ENCODE measurements at places on chromosomes 7 and 10.

DNA sequence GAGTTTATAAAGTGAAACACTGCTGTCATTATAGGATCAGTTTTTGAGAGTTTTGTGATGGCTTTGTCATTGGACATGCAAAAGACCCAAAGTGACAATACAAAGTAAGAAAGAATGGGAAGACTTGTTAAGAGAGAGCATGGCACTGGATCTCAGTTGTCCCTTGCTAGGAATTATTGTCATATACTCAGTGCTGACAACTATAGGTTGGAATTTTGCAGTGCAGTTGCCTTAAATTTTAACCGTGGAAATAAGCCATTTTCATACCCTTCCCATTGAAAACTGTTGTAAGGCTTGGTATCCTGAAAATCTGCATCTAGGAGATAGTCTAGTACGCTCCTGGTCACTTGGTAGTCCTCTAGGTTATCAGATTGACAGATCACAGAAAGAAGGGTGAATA lies 1156.7 kb downstream of the GATA3 start:
- DNase-seq: no peak

DNA sequence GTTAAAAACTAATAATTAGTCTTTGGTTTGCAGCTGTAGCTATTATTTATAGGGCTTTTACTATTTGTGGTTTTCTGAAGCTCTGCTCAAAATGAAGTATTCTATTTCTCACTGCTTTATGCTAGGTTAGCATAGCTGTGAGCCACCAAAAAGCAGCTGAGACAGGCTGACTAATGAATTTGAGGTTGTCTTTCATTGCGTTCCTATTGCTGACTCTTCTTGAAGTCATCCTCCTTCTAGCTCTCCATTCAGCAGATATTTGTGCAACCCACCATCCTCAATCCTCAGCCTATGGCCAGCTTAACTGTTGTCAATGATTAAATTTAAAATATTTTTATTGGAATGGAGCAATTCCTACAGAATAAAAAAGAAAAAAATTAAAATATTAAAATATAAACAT lies 2.1 kb upstream of the RALA start:
- no peak for DNase-seq

DNA sequence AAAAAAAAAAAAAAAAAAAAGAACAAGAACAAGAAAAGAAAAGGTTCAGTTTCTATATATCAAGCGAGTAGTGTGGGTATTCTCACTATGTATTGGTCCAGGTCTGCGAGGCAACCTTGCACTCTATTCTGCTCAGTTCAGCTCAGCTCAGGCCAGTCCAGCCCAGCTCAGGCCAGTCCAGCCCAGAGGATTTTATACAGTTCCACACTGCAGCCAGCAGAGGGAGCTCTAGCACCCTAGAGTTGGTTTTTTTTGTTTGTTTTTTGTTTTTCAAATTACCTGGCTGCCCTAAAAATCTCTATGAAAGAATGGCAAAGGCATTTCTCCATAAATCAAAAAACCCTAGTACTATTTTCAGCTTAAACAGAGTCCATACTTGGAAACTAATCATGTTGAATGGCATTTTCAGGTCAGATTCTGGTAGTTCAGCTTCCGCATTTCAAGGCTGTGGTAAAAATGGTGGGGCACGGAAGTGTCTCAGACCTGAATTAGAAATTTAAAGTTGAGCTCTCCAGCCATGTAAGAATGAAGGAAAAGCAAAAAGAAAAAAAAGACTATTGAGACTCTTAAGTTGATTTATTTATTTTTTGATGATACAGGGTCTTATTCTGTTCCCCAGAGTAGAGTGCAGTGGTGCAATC lies 55.2 kb upstream of the GSDME start:
- DNase-seq: peak; percentile 29

GRCh38 chr7:141742229-141742628 lies 4.1 kb downstream of the SSBP1 start:
- DNase-seq: no peak

DNA sequence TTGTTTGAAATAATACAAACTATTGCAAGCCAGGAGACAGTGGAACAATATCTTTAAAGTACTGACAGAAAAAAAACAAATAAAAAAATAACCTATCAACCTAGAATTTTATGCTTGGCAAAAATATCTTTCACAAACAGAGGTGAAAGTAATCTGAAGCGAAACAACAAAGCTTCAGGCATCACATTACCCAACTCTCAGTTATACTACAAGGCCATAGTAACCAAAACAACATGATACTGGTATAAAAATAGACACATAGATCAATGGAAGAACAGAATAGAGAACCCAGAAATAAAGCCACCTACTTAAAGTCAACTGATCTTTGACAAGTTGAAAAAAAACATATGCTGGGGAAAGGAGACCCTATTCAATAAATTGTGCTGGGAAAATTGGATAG lies 26.5 kb upstream of the HECW1 start:
- DNase-seq: no peak

GRCh38 chr10:97095701-97096260 lies 90.0 kb downstream of the SLIT1 start:
- DNase-seq: no peak

GRCh38 chr10:8369666-8370065 lies 315.2 kb downstream of the GATA3 start:
- no peak for DNase-seq

- no peak for DNase-seq
Observed at GRCh38 chr10:10854725-10855124, 162.9 kb upstream of the CELF2 start.

GRCh38 chr7:131105294-131105798 lies 222.3 kb upstream of the MKLN1 start:
- DNase-seq: no peak

All from activated naive CD4-positive, alpha-beta T cell treated with anti-CD3 and anti-CD28 coated beads, Interleukin-2, amount 50 U/mL, for 16 hours (primary cell).